ENCODE measurements at places on chromosomes 2 and 18. TPM values are rescaled to one million over a fixed set of nuclear protein-coding genes. Genes with fewer than 3 reads are reported as not detected.

GRCh38 chr2:133422931-133423351 lies 145.3 kb downstream of the NCKAP5 start:
- DNase-seq = no peak
- no peak overlapping the region for H3K4me3 ChIP-seq
- H3K36me3 ChIP-seq = no peaks in the 10 kb centered on the region
- no peaks in the 10 kb centered on the region for H3K4me1 ChIP-seq
- H3K27me3 ChIP-seq = no peaks in the 10 kb centered on the region
- no peak overlapping the region for H3K27ac ChIP-seq

- H3K27me3 ChIP-seq = no peaks in the 10 kb centered on the region
- H3K27ac ChIP-seq = no peak overlapping the region
- peaks cover 61% of the 10 kb centered on the region for H3K36me3 ChIP-seq
- H3K4me1 ChIP-seq = peaks cover 1% of the 10 kb centered on the region
- DNase-seq = no peak
- no peak overlapping the region for H3K4me3 ChIP-seq
These were observed 121.4 kb upstream of the CCDC195 start for GRCh38 chr2:224837558-224837957.

DNA sequence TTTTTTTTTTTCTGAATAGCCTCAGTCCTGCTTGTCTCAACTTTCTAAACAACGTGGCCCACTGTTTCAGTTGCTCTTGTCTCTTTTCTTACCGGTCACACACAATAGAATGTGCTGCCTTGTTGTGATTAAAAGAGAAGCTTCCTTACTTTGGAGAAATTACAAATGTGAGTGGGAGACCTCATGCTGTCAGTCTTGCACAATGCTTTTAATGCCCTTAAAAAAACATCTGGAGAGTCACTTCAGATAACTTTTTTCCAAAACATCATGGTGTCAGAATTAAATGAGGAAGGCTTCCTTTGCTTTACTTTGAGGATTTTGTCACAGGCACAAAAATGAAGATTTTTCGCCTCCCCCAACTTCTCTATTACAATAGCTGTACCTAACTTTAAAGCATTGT lies 37.7 kb downstream of the LHCGR start:
- H3K27me3 ChIP-seq = no peaks in the 10 kb centered on the region
- H3K27ac ChIP-seq = no peak overlapping the region
- DNase-seq = no peak
- no peaks in the 10 kb centered on the region for H3K36me3 ChIP-seq
- no peak overlapping the region for H3K4me3 ChIP-seq

PPP3R1 gene
- 93.2 TPM for total RNA-seq

DNA sequence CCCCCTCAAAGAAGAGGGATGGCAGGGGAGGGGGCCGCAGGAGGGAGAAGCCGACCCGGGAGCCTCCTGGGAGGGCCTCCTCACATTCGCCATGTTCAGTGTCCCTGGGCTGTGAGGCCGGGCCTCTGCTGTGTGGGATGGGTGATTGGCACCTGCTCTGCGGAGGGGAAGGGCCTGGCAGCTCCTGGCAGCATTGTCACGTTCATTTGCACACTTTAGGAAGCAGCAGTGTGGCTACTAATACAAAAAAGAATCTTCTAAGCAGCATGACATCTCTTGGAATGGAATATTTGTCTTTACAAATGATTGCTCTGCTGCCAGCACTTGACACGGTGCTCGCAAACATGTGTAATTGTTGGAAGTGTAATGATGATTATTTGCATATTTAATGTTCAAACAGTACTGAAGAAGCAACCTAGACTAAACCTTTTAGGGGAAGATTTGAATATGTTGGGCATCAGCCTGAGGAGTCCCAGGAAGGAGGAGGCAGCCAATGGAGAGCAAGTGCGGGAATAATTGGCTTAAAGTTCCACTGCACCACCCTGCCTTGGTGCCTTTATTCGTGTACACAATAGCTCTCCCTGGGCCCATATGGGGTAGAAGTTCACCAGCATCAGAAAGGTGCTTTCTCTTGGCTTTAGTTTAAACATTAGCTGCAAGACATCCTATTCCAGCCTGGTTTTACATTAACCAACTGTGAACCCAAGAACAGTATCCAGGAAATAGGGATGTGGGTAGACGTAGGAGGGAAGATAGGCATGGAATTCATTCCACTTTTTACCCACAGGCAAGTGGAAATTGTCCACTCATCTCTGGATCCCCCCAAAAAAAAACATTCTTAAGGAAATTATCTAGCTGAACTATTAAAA lies 404.9 kb downstream of the TMEM182 start:
- no peaks in the 10 kb centered on the region for H3K36me3 ChIP-seq
- no peaks in the 10 kb centered on the region for H3K27me3 ChIP-seq

DNA sequence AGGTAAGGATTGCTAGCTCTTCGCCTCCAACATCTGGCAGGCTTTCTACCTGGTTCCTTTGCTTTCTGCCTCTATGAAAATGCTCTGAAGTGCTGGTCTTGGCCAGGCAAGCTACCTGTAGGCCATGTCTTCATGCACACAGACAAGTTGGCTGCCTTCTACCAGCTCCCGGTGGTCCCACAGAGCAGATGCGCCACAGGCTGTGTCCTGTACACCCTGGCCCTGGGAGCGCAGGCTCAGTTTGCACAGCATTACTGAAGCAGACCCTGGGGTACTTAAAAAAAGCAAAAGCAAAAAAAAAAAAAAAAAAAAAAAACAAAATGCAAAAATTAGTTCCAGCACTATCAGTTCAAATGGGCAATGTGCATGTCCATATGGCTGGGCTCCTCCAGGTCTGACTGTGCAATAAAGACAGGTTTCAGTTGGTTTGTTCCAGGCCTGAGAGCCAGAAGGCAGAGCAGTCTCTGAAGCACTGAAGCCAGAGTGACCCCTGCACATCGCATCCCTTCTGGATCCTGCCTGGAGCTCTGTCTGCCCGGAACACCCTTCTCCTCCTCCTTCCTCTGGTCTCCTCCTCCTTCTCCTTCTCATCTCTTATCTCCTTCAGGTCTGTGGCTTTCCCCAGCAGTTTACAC lies 288.0 kb upstream of the REV1 start:
- no peak overlapping the region for H3K4me3 ChIP-seq
- H3K4me1 ChIP-seq = no peaks in the 10 kb centered on the region
- no peak for DNase-seq
- no peak overlapping the region for H3K27ac ChIP-seq

- peak overlapping the region; percentile 56 for H3K4me3 ChIP-seq
- peaks cover 41% of the 10 kb centered on the region for H3K4me1 ChIP-seq
- no peaks in the 10 kb centered on the region for H3K27me3 ChIP-seq
These were observed 80.0 kb upstream of the CHRNA1 start for GRCh38 chr2:174844295-174844708.

GRCh38 chr2:47869859-47870595 lies 36.3 kb downstream of the FBXO11 start:
- no peak for DNase-seq
- H3K27ac ChIP-seq = peak overlapping the region; percentile 30
- H3K36me3 ChIP-seq = peaks cover 36% of the 10 kb centered on the region
- H3K4me3 ChIP-seq = no peak overlapping the region
- peaks cover 78% of the 10 kb centered on the region for H3K4me1 ChIP-seq

DNA sequence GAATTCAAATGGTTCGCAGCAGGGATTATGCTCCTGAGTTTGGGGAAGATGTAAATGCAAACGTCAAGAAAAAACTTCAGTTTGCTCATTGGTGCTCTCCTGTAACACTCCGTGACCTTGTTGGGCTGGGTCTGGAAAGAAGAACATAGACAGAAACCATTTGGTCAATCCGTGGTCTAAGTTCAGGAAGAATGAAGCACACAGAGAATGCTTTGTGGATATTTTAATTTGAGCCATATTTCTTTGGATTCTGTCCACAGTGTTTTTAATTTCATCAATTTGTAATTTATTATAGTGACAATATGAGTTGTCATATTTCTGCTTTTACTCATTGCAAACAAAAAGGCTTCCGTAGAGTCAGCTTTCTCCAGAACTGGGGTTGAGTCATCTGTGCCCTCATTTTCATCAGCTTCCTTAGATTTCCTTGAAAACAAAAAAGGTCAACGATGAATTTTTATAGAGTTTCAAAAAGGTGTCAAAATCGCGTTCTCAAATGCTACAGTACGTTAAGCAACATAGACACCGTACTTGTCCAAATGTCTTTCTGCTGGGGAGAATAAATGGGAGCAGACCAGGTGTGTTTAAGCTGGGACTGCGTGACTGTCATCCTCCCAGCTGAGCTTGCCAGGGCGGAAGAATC lies 606.4 kb downstream of the RNF144A start:
- H3K4me1 ChIP-seq = peaks cover 62% of the 10 kb centered on the region
- peak overlapping the region; percentile 74 for H3K27ac ChIP-seq
- H3K4me3 ChIP-seq = no peak overlapping the region
- H3K27me3 ChIP-seq = no peaks in the 10 kb centered on the region

CD8A gene
- 357 TPM for total RNA-seq
